Activated T-helper 1 cell treated with anti-CD3 and anti-CD28 coated beads, Interleukin-12 subunit alpha, Interleukin-12 subunit beta, Interleukin-2, Interleukin-4 antibody, amounts not matched to agents 30 ng/mL and 10 ng/mL and 1 ng/mL, durations not matched to agents 14 hours and 24 hours and 36 hours (primary cell): ENCODE measurements at places on chromosomes 4 and X. TPM values are rescaled to one million over a fixed set of nuclear protein-coding genes. Genes with fewer than 3 reads are reported as not detected.
A peak's percentile ranks its signal among the peaks of the same experiment; 100 is the strongest.

Gene HAND2
- not detected in 2 replicates for total RNA-seq

Gene PF4V1
- total RNA-seq: not detected in 2 replicates

Gene FGD1
- total RNA-seq: 0.15 and 0.21 TPM in 2 replicates

Gene RASGEF1B
- 3.6 and 3.7 TPM in 2 replicates for total RNA-seq

Gene GAB3
- total RNA-seq: 5.1 TPM in 2 replicates

DNA sequence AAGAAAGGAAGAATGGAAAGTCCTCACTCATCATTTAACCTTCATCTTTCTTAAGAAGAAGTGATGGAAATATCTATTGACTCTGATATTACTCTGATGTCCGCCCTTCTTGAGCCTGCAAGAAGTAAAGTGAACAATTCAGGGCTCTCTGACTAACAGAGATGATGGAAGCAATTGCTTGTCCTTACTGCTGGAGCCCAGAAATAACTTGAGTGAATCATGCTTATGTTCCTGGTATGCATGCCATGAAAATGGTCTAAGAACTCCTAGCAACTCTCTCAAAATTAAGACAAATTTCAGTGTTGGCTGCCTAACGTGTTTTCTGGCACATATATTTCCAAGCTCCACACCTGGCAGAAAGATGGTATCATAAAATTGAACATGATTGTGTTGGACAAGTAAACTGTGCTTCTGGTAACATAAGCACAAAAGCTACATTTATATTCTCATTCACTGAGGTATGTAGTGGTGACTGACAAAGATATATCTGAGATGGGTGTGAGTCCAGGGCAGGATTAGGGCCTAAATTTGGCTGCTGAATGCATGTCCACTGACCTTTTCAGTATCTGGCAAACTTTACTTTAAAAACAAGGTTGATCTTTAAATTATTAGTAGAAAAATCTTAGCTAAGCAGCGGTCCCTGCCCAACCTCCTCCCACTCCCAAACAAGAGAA lies 109.2 kb upstream of the OTUD4 start:
- no peak for DNase-seq

- DNase-seq: no peak
These were observed 90.3 kb upstream of the CAMK2D start for GRCh38 chr4:113851816-113852215.

- no peak for DNase-seq
These were observed 45.6 kb downstream of the SH3RF1 start for GRCh38 chr4:169225058-169225751.

- no peak for DNase-seq
These were observed 10.3 kb downstream of the DOK7 start for GRCh38 chr4:3473181-3473950.

- DNase-seq: peak; percentile 43
These were observed 48.0 kb downstream of the MAGEA9 start for GRCh38 chrX:149829751-149830191.

DNA sequence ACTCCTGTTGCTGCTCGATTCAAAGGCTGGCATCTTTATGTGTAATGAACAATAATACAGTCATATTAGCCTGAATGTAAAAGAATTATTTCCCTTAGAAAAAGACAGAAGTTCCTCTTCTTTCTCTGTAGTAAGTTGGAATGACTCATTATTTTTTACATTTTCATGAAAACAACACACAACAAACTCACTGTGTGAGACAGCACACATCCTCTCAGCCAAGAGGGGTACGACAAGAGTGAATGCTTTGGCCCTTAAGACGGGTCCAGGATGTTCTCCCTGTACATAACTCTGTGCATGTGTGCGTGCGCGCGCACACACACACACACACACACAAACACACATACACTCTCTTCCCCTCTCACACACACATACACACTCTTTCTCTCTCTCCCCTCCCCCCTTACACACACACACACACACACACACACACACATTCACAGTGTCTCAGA lies 72.8 kb downstream of the MANBA start:
- DNase-seq: no peak

DNA sequence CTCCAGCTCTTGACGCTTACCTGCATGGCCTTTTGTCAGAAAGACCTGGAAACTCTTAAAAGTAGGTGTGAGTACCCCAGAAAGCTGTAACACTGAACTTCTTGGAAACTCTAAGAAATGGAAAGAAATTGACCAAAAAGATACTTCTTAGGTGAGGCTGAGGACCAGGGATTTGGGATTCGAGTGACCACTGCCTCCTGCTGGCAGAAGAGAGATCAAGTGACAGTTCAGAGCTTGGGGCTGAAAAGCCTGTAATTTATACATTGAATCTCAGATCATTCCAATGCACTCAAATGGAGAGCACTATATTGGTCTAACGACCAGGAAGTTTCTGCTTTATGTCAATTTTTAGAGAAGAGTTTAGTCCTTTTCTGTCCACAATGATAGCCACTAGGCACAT lies 204.6 kb downstream of the PDGFRA start:
- DNase-seq: no peak

GRCh38 chr4:172851534-172851933 lies 317.1 kb upstream of the GALNT7 start:
- DNase-seq: no peak

DNA sequence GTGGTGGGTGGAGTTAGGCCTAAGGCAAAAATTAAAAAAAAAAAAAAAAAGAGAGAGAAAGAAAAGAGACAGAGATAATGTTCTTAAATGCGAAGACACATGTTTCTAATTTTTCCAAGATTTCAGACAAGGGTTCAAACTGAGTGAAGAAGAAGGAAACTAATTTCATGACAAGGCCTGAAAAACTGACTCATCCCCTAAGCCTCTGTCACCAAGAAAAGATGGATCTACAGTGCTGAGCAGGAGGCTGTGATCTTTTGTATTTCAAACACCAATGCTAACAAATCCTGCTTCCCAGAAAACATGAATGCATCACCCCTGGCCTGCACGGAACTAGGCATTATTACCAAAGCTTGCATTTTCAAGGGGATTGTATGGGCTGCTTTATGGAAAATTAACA lies 75.3 kb downstream of the PPARGC1A start:
- DNase-seq: no peak
